Cardiac septum (tissue), 1 donor: ENCODE measurements at places on chromosomes 3 and 15.
A peak's percentile ranks its signal among the peaks of the same experiment; 100 is the strongest.

DNA sequence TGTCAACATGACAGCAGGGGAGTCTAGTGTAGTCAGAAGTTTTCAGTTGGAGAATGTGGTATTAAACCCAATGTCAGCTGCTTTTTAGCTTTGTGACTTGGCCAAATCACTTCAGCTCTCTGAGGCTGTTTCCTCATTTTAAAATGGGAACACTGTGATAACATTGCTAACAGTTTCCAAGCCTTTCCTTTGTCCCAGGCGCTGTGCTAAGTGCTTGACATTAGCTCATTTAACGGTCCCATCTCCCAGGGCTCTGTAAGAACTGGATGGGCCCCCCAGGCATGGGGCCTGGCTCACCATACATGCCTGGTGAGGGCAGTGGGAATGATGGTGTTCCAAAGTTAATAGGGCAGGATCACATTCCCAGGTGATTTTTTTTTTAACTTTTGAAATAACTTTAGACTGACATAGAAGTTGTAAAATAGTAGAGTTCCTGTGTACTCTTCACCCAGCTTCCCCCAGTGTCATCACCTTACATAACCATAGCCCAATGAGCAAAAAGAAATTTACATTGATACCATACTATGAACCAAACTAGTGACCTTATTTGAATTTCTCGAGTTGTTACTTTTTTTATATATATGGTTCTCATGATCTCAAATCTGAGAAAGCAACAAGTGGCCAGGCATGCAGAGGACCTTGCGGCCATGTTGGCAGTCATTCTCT is 7.7 kb downstream of the RASL12 start:
- DNase-seq, result peak; percentile 31

- peak; percentile 70 for DNase-seq
Observed at GRCh38 chr3:87771337-87772192, 287.2 kb downstream of the CGGBP1 start.

GRCh38 chr3:156133076-156133475 is 12.7 kb downstream of the KCNAB1 start:
- DNase-seq, result no peak

- DNase-seq, result no peak
Observed at GRCh38 chr3:10157031-10157430, 7.7 kb upstream of the IRAK2 start.

DNA sequence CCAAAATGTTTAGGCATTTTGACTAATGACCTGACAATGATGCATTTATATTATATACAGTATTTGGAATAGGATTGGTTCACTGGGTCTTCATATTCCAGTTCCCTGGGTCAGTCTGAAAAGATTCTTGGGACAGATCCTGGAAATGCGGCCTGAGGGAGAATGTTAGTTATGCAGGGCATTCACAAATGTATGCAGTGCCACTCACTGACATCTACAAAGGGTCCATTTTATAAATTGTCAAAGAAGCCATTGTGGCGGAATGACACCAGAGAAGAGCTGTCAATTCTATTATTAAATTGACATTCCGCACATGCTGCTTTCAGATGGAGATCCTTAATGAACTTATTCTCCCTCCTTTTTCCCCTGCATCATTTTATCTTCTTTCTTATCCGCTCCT is 176.6 kb downstream of the VGLL3 start:
- DNase-seq, result no peak

DNA sequence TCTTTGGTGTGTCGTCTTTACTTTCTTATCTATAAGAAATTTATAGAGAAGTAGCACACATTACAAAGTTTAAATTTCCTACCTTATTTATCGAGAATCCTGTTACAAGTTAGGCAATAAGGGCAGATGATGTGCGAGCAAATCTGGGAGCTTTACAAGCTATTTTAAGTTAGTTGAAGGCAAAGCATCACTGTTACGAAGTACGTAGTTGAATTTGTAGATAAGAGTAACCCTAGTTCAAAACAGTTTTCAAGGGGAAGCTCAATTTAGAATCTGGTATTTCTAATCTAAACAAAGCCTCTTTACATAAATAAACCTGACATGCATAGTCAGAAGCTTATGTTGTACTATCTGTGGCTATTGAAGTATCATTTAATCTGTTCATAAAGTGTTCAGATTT is 8.4 kb downstream of the KBTBD8 start:
- DNase-seq, result no peak

GRCh38 chr15:86061581-86061980 is 18.1 kb upstream of the AGBL1 start:
- no peak for DNase-seq
